Stimulated activated CD4-positive, alpha-beta T cell treated with anti-CD3 and anti-CD28 coated beads, Interleukin-15, amount 100 ng/mL, for 1 hour (primary cell): ENCODE measurements at places on chromosomes 16 and 17.

DNA sequence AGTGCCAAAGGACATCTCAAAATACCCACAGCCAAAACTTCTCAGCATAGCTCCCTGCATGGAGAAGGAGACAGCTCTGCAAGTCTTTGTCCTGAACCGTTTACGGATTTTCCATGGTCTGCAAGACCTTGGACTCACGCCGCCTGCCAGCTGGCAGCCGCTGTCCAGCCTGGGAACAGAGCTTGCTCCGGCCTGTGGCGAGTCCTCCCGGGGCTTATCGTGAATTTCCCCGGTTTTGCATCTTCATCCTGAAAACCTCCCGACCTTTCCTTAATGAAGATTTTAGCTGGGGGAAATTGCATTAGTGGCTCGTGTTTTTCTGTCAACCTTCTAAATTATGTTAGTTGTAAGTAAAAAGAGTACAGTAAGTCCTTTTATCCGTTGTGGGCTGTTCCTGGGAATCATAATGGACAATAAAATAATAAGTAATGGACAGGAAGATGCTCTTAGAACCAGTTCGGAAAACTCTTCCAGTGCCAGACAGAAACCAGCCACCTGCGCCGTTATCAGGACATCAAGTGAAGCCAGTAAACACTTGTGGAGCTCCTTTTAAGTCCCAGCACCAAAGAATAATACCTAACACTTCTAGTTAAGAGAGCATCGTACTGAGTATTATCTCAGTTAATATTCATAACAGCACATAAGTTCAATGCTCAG is 112.4 kb upstream of the NOL11 start:
- DNase-seq, result no peak

DNA sequence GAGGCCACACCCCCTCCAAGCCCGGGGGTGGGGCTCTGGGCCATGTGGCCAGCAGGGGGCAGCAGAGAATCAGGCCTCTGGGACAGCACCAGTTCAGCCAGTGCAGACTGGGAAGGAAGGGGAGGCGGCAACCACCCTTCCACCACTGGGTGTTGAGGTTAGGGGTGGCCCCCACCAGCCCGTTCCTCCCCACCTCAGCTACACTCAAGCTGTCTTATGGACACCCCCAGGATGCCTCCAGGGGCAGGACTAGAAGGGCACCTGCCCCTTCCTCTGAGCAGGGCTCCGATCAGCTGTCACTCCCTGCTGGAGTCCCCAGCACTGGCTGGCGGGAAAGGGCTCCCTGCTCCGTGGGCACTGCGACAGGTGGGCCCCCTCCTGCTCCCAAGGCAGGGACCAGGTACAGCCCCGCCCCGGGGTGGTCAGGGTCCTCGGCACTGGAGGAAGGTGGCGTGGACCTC is 21.8 kb downstream of the KATNB1 start:
- DNase-seq, result peak; percentile 83

DNA sequence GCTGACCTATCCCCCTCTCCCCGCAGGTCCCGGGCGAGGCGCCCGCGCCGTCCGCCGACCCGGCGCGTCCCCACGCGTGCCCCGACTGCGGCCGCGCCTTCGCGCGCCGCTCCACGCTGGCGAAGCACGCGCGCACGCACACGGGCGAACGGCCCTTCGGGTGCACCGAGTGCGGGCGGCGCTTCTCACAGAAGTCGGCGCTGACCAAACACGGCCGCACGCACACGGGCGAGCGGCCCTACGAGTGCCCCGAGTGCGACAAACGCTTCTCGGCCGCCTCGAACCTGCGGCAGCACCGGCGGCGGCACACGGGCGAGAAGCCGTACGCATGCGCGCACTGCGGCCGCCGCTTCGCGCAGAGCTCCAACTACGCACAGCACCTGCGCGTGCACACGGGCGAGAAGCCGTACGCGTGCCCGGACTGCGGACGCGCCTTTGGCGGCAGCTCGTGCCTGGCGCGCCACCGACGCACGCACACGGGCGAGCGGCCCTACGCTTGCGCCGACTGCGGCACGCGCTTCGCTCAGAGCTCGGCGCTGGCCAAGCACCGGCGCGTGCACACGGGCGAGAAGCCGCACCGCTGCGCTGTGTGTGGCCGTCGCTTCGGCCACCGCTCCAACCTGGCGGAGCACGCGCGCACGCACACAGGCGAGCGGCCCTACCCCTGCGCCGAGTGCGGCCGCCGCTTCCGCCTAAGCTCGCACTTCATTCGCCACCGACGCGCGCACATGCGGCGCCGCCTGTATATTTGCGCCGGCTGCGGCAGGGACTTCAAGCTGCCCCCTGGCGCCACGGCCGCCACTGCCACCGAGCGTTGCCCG is 10.3 kb downstream of the ZNF771 start:
- DNase-seq, result peak; percentile 77

DNA sequence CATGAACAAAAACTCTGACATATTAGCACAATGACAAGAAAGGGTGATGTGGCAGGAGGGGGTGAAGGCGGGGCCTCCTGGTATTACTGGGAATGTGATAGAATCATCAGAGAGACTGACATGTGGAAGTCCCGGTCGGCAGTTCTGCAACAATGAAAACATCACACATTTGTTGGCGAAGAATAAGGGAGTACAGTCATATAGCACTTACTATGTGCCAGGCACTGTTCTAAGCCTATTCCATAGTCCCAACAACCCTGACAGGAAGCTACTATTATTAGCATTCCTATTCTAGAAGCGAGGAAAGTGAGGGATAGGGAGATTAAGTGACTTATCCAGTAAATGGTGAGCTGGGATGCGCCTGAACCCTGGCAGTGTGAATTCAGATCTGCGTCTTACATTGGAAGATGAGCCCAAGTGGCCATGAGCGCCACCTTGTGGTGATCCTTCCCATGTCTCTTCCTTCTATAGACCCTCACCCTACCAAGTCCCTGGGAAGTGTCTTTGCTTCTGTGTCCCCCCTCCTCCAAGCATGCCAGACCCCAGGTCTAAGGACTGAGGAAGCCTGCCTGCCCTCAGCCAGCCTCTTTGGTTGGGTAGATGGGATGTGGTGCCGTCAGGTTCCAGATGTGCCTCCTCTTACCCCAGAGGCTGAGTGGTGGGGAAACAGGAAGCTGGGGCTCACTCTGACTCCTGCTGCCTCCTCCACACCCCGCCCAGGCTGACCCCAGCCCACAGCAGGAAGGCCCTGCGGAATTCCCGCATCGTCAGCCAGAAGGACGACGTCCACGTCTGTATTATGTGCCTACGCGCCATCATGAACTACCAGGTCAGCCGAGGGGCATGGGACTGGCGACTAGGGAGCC is 14.0 kb downstream of the FMNL1 start:
- peak; percentile 60 for DNase-seq

DNA sequence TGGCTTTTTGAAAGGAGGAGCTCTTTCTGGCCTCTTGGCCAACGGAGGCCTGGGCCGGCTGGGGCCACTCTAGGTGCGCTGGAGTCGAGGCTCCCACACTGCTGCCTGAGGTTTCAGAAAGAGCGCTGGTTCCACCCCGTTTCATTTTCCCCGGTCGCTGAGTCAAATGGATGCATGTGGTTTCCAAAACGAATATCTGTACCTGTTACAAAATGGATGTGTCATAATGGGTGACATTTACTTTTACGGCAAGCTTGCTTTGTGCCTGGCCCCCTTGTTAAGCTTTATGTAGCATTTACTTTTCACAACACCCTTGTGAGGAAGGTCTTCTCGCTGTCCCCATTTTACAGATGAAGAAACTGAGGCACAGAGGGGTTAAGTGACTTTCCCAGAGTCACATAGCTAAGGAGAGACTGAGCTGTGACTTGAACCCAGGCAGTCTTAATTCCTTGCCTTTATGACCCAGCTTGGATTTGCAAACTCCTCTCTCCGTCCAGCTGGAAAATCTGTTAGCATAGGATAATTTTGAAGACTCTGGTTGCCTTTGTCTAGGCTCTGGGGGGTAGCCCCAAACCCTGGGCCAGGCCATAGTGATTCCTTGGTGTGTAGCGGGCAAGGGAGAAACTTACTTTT is 10.6 kb downstream of the KSR1 start:
- DNase-seq, result peak; percentile 49

- no peak for DNase-seq
These were observed 5.4 kb upstream of the TNS4 start for GRCh38 chr17:40506786-40507185.
